AG04450 (cell line): ENCODE measurements at places on chromosomes 2 and 18.

GRCh38 chr2:234674781-234675201 is 177.9 kb upstream of the ARL4C start:
- DNase-seq, result no peak

DNA sequence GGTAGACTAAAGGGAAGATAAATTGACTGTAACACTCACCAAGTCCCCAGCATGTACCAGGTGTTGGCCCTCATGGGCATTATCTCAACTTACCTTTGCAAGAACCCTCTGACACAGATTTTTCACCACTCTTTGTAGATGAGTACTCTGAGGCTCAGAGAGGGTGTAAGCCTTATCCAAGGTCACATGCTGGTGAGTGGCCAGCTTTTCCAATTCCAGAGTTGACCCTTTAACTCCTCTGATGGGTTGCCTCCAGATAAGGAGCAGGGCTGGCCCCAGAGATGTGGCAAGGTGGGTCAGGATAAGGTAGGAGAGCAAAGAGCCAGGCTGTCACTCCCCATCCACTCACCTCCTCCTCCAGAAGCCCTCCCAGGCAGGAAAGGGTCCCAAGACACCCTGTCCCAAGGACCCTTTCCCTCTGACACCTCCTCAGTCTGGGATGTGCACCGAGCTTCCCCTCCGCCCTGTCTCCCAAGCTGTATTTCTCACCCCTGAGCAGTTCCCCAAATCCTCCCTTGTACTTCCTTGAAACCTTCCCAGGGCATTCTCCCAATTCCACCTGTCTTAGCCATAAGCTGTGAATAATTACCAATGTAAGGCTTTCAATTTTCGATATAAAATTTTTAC is 165.9 kb downstream of the ZFP36L2 start:
- DNase-seq, result no peak

DNA sequence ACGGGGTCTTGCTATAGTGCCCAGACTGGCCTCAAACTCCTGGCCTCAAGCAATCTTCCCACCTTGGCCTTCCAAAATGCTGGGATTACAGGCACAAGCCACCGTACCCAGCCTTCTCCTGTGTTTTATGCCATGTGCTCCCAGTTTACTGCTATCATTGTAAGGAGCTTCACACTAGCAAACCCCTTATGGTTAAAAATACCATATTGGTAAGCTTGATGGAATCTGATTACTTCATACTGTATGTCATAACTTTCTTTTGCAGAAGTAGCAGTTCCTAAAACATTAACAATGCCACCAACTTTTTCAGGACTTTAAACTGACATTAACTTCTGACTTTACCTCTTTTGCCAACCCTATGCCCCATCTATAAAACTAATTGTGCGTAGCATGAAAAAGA is 36.2 kb downstream of the HAT1 start:
- peak; percentile 20 for DNase-seq

DNA sequence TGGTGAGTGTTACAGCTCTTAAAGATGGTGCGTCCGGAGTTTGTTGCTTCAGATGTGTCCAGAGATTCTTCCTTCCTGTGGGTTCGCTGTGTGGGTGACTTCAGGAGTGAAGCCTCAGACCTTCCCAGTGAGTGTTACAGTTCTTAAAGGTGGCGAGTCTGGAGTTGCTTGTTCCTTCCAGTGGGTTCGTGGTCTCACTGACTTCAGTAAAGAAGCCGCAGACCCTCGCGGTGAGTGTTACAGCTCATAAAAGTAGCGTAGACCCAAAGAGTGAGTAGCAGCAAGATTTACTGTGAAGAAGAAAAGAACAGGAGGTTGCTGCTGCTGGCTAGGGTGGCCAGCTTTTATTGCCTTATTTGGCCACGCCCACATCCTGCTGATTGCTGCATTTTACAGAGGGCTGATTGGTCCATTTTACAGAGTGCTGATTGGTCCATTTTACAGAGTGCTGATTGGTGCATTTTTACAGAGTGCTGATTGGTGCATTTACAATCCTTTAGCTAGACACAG is 34.0 kb upstream of the SPTBN1 start:
- no peak for DNase-seq

- DNase-seq, result no peak
Observed at GRCh38 chr2:118635891-118636290, 211.6 kb downstream of the EN1 start.

DNA sequence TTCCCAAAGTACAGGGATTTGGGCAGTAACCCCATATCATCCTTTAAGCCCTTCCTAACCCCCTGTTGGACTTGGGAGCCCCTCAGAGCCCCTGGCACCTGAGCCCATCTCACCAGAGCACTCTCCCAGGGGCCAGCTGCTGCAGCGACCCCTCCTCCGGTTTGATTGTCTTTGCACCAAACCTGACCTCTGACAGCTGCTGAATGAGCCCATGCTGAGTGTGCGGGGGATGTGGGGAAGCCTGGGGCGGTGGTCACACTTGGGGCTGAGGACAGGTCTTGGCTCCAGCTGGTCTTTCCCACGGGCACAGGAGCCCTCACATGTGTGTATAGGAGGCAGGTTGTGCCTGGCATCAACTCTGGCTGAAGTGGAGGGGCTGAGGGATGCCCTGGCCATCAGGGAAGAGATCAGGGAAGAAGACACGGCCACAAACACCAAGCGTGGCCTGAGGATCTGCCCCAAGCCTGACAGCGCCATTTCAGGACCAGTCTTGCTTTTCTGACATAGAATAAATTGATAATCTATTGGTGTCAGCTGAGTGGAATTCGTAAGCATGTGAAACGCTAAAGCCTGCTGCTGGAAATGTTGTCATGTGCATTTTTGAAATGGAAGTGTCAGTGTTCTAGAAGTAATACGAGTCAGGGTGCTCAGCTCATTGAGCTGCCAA is 102.4 kb downstream of the ACKR3 start:
- DNase-seq, result no peak

GRCh38 chr18:23106575-23106974 is 28.7 kb upstream of the CABLES1 start:
- DNase-seq, result peak; percentile 63

GRCh38 chr2:127575941-127576432 is 40.5 kb downstream of the MYO7B start:
- DNase-seq, result no peak

GRCh38 chr2:215529271-215529670 is 93.4 kb upstream of the FN1 start:
- DNase-seq, result no peak

GRCh38 chr2:224101820-224102630 is 62.9 kb upstream of the SERPINE2 start:
- peak; percentile 90 for DNase-seq

DNA sequence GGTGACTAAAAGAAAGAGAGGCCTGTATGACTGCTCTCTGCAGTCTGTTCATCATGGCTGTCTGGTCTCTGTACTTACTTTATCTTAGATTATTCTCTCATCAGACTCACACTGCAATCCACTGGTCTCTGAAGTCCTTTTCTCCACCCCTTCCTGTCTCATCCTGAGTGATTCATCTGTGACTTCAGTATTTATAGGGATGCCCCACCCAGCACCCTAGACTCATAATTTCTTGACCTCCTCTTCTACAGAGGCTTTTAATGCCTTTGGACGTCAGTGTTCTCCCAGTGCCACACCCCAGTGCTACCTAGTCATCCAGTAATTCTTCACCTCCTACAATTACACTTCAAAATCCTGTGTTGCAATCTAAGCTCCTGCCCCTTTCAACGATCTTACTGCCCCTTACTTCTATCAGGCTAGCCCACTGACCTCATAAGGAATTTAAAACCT is 14.9 kb upstream of the ITPRID2 start:
- DNase-seq, result no peak

GRCh38 chr2:128320906-128321771 is 2.5 kb upstream of the HS6ST1 start:
- no peak for DNase-seq

GRCh38 chr2:58954880-58955385 is 713.8 kb upstream of the FANCL start:
- no peak for DNase-seq

DNA sequence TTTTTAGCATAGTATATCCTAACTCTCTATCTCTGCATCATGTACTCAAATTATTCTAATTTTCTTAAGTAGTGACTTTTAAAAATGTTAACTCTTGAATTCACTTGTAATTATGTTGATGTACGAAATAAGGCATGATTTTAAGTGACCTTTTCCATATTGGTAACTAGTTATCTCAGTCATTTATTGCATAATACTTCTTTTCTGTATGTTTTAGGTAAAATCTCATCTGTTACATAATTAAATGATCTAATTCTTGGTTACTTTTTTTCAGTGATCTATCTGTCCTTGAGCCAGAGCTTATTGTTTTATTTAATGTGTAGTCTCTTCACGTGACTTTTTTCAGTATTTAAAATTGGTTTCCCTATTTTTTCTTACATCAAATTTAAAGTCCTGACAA is 4.8 kb upstream of the UBE2E3 start:
- no peak for DNase-seq

DNA sequence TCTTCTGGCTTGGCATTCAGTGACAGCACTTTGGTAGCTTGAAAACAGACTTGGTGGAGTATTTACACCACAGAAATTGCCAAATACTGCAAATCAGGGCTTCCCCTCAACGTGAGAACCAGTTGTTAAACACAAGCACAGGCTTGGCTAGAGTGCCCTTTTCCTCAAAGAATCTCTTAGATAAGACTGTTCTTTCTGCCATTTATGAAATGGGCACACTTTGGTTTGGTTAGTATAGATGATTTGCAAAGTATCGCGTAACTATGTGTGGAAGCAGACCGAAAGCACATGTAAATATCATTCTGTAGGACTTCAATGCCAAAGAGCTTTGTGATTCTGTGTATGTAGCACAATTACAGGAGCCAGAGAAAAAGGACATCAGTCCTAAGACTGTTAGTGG is 308.2 kb downstream of the DCC start:
- no peak for DNase-seq

DNA sequence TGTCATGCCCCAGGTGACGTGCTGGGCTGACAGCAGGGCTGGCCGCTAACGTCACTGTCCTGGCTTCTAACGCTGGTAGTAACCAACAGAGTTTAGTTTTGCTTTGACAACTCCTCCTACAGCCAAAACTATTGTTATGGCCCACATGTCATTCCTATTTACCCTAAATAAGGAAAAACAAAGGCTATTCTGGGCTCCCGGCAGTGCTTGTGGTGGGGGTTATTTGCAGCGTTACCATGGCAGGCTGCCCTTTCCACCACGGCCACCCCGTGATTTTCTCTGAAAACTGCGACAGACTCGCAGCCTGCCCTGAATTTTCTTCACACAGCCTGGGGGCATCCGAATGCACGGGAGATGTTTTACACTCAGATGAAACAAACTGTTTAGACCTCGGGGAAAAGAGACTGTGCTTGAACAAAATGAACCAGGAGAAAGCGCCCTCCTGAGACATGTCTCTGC is 115.2 kb downstream of the FAM210A start:
- no peak for DNase-seq

- no peak for DNase-seq
Observed at GRCh38 chr2:182718459-182718858, 2.4 kb downstream of the DNAJC10 start.

DNA sequence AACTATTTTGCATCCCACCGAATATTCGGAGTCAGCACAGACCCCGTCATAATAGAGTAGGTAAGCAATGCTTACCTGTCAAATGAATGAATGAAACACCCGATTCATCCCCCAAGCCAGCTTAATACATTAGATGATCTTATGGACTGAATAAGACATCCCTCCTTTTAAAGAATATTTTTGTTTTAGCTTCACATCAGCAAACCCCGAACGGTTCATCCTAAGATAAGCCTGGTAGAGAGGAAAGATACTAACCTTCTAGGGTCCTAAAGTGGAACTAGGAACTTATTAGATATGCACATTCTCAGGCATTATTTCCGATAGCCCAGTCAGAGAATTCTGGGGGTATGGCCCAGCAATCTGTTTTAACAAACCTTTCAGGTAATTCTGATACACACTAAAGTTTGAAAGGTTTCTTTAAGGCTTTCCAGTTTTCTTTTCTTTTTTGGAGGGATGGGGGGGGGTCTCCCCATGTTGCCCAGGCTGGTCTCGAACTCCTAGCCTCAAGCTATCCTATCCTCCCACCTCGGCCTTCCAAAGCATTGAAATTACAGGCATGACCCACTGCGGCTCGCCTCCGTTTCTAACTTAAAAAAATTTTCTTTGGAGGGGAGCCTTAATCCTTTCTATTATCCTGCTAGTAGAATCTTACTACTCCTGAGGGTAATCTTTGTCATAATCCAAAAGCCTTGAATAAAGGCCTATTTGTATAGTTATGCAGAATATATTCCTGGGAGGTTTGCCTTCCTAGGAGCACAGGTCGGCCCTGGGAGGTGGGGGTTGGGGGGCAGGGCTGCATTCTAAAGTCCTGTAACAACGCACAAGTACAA is 1.0 kb upstream of the ACTR3 start:
- no peak for DNase-seq

- DNase-seq, result no peak
Observed at GRCh38 chr2:16613539-16614011, 52.1 kb downstream of the CYRIA start.

DNA sequence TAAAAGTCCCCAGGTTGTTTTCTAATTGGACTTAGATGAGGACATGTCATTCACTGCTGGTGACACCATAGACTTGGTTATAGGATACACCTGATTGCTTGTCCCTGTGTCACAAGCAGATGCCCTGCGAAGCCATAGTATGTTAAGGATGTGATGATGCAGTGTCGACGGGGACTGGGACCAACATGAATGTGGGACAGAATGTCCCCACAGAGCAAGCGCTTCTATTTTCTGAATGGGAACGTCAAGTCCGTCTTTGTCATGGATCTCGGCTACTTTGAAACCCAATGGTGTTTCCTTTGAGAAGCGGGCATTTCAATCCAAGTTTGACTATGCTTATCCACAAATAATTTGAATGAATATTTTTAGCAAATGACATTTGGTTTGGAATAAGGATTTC is 2.1 kb downstream of the GCG start:
- no peak for DNase-seq

GRCh38 chr2:13876491-13877037 is 756.0 kb upstream of the LRATD1 start:
- DNase-seq, result no peak

- no peak for DNase-seq
Observed at GRCh38 chr2:120686511-120687168, 49.0 kb upstream of the GLI2 start.

GRCh38 chr2:175844169-175844568 is 157.9 kb downstream of the LNPK start:
- peak; percentile 47 for DNase-seq

- no peak for DNase-seq
Observed at GRCh38 chr18:36108196-36108595, 20.9 kb downstream of the SLC39A6 start.

DNA sequence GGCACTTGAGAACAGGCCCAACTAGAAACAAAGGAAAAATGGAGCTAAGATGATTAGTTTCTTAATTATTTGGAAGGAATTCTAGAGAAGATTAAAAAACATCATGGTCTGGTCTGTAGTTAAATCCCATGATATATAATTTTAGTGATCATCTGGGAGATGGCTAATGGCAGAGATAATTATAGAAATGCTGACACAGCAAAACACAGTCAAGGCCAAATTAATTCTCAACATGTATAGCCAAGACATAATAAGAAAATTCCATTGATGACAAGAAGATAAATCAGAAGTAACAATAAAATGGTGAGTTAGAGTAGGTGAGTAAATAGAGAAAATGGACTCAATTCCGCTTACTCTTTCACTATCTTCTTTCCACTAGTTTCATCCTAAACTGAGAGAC is 59.2 kb upstream of the ITGA4 start:
- no peak for DNase-seq

- no peak for DNase-seq
Observed at GRCh38 chr2:85741211-85741832, 12.5 kb upstream of the ATOH8 start.
